ENCODE measurements at places on chromosomes 1 and 21.

GRCh38 chr1:243623841-243624240 is 226.2 kb downstream of the AKT3 start:
- no peak for DNase-seq

DNA sequence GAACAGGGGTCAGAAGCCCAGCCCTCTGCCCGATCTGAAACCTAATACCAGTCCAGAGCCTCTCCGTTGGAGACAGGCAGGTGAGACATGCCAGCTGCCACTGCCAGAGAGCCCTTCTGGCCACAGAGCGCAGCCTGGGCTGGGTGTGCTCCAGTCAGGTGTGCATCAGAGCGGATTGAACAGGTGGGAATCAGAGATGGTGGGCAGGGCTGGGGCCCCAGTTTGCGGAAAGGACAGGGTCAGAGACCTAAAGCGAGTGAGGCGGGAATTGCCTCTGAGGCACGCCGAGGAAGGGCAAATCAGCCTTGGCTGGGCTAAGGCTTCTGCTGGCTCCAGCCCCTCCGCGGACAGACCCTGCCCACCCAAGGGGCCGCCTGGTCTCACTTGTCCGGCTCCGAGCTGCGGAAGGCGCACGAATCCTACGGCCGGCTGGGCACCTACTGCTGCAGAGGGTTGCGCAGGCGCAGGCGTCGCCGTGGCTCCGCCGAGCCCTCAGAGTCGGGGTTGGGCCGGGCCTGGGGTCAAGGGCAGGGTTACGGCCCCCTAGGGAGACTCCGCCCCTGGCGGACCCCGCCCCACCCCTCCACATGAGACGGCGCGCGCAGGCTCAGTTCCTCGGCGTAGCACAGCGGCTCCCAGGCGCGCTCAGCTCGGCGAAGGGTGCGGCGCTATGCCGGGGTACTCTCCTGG is 10.3 kb downstream of the CPLANE2 start:
- no peak for DNase-seq

GRCh38 chr1:155463865-155464650 is 98.5 kb downstream of the ASH1L start:
- DNase-seq: no peak

- DNase-seq: no peak
These were observed 23.4 kb upstream of the ARF1 start for GRCh38 chr1:228058949-228059633.

DNA sequence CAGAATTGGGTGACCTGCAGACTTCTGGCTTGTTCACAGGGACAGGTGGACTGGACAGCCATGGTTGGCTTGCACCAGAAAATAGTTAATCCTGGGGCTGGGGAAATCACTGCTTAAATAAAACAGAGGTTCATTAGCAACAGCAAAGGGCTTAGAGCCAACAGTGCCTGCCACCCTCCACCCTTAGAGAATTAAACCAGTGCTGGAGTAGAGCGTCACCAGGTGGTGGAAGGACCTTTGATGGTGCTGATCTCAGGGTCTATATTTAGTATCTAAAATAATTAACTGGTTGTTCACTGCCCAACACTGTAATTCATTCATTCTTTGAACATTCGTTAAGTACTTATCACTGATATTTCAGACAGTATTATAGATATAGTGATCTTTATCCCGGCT is 34.7 kb upstream of the PDE9A start:
- DNase-seq: no peak

DNA sequence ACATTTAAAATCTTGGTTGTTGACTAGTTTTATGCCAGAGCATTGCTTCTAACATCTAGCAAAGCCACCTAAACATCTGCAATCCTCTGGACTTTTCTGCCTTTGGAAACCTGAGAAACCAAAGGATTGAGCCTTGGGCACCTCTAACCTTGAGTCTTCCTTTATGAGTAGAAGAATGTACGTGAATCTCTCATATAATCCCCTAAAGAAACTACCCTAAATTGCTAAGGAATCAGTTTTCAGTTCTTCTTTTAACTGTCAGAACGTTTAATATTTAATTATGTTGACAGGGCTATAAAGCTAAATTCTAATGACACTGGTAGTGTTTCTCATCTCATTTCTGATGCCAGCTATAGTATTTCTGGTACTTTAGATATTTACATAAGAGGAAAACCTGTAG is 997.3 kb downstream of the AMY1C start:
- no peak for DNase-seq

DNA sequence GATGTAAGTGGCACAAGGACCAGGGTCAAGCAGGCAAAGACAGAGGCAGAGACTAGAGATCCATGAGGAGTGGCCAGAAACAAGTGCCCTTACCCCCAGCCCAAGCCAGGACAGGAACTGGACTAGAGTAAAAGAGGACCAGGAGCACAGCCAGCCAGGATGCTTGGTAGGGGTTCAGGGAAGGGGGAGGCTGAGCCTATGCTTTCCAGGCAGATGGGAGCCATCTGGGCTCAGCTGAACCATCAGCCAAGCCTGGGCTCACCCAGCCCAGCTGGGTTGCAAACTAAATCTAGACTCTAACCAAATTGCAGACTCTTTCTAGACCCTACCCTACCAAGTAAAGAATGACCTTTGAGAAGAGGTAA is 15.2 kb downstream of the PDZK1IP1 start:
- DNase-seq: no peak

Measured in NCI-H1930 (cell line).